ENCODE measurements at places on chromosomes 6 and 20.

GRCh38 chr6:25576919-25577318 is 75.1 kb upstream of the SCGN start:
- no peak for DNase-seq

DNA sequence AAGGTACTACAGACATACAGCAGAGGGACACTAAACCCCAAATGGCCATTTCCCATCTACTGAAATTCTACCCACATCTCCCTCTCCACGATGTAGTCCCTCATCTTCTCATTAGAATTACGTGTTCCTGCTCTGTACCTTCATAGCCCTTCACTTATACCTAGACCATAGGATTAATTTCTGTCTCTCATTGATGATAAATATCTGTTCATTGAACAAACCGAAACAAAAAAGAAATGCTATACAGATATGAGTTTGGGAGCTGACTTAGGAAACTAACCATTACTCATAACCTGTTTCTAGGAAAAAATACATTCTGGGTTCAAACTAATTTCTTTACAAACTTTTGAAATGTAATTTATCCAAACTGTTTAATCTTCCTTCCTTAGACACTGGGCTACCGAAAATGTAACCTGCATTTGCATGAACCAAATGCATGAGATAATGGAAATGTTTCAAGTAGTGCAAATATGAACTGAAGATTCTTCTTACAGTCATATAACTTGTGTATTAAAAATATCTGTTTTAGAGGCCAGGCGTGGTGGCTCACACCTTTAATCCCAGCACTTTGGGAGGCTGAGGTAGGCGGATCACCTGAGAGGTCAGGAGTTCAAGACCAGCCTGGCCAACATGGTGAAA is 85.3 kb downstream of the GJA10 start:
- no peak for DNase-seq

GRCh38 chr20:45985573-45985972 is 13.6 kb upstream of the ZNF335 start:
- no peak for DNase-seq

- DNase-seq = no peak
Observed at GRCh38 chr6:124203101-124203811, 399.6 kb downstream of the NKAIN2 start.

GRCh38 chr6:11228935-11229654 is 3.4 kb downstream of the NEDD9 start:
- DNase-seq = no peak
